Naive thymus-derived CD8-positive, alpha-beta T cell (primary cell): ENCODE measurements at places on chromosomes 4 and X. TPM values are rescaled to one million over a fixed set of nuclear protein-coding genes. Genes with fewer than 3 reads are reported as not detected.

DNA sequence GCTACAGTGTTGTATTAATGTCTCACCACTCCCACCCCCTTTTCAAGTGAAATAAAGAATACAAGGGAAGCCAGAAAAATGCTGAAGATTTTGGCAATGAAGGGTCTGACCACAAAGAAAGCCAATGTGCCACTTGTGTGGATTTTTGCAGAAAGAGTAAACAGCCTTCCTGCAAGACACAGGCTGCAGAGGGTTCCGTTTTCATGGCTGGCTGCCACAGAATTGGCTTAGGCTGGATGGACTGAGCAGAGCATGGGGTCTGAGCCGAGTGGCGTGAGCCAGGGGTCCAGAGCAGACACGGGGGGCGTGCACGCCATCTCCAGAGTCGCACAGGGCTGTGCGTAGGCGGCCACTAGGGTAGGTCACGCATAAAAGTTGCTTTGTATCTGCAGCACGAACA, 69.2 kb downstream of the MTNR1A start:
- no peaks in the 10 kb centered on the region for H3K4me1 ChIP-seq
- peaks cover 8% of the 10 kb centered on the region for H3K36me3 ChIP-seq
- H3K4me3 ChIP-seq, result no peak overlapping the region
- H3K27me3 ChIP-seq, result peaks cover 22% of the 10 kb centered on the region

- peaks cover 44% of the 10 kb centered on the region for H3K4me1 ChIP-seq
- H3K4me3 ChIP-seq, result peak overlapping the region; percentile 51
- peak overlapping the region; percentile 57 for H3K27ac ChIP-seq
- H3K27me3 ChIP-seq, result no peaks in the 10 kb centered on the region
- DNase-seq, result no peak
Observed at GRCh38 chrX:154082396-154083125, 15.0 kb downstream of the MECP2 start.

- H3K4me3 ChIP-seq, result no peak overlapping the region
- H3K27me3 ChIP-seq, result peaks cover 7% of the 10 kb centered on the region
- peaks cover 28% of the 10 kb centered on the region for H3K4me1 ChIP-seq
- no peak for DNase-seq
- no peak overlapping the region for H3K27ac ChIP-seq
- H3K36me3 ChIP-seq, result no peaks in the 10 kb centered on the region
Observed at GRCh38 chr4:71262161-71262560, 76.7 kb upstream of the SLC4A4 start.

- H3K36me3 ChIP-seq, result peaks cover 17% of the 10 kb centered on the region
- H3K27me3 ChIP-seq, result no peaks in the 10 kb centered on the region
- H3K4me1 ChIP-seq, result peaks cover 23% of the 10 kb centered on the region
- no peak for DNase-seq
- no peak overlapping the region for H3K4me3 ChIP-seq
Observed at GRCh38 chr4:26362745-26363439, 42.1 kb downstream of the RBPJ start.

The TAB3 gene
- 25.0 TPM for total RNA-seq

DNA sequence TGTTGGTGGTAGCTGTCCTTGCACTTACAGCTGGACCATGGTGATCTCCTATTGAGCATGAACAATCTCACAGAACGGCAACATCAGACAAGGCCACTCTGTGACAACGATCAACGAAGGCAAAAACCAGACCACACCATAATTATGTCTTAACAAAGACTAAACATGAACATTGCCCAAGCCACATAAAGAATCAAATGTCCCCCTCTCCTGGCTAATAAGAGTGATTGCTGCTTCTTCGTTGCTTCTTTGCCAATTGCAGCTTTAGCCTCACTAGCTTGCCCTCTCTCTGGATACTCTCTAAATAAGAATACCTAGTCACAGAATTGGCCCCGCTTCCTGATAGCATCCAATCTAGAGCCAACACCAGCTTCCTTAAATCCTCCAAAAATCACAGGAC, 41.5 kb upstream of the PGRMC1 start:
- no peak overlapping the region for H3K4me3 ChIP-seq
- DNase-seq, result no peak
- no peak overlapping the region for H3K27ac ChIP-seq
- no peaks in the 10 kb centered on the region for H3K4me1 ChIP-seq

The TXK gene
- 140 TPM for total RNA-seq

DNA sequence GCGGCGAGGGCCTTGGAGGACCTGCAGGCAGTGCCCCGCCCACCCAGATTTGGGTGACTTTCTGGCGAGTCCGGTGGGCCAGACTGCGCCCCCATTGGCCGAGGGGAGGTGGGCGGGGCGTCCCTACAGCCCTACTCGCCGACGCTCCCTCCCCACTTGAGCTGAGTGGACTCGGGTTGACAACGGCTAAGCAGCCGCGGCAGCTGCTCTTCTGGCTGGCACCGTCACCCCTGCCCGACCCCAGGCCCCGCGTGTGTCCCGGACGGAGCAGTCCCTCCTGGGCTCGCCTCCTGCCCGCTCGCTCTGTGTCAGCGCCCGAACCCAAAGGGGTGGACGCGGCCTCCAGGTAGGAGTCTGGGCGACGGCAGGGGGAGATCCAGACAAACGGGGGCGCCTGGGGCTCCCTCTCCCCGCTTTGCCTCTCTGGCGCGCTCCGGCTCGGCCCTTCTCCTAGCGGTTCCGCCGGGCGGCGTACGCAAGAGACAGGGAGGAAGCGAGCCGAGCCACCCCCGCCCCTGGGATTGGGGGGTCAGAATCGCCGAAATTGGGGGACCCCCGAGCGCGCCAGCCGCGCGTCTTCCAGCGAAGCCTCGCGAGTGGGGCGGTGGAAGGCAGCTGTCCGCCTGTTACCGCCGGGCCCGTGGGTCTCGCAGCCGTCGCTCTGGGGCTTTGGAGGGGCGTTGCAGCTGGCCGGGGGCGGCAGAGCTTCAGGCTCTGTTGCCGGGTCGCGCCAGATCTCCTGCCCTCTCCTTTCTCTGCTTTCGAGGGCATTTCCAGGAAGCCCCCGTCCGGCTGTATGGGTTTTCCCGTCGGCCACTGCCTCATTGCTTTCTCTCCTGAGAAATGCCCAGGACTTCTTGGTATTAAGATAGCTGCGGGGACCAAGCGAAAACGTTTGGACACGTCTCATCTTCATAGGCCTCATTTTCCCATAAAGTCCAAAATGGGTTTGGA, 46.3 kb downstream of the STARD8 start:
- peaks cover 5% of the 10 kb centered on the region for H3K27me3 ChIP-seq
- no peak overlapping the region for H3K27ac ChIP-seq
- no peaks in the 10 kb centered on the region for H3K36me3 ChIP-seq
- H3K4me1 ChIP-seq, result peaks cover 3% of the 10 kb centered on the region

GRCh38 chrX:133177202-133177601, 41.0 kb downstream of the TFDP3 start:
- DNase-seq, result no peak
- no peaks in the 10 kb centered on the region for H3K27me3 ChIP-seq
- H3K4me3 ChIP-seq, result no peak overlapping the region

DNA sequence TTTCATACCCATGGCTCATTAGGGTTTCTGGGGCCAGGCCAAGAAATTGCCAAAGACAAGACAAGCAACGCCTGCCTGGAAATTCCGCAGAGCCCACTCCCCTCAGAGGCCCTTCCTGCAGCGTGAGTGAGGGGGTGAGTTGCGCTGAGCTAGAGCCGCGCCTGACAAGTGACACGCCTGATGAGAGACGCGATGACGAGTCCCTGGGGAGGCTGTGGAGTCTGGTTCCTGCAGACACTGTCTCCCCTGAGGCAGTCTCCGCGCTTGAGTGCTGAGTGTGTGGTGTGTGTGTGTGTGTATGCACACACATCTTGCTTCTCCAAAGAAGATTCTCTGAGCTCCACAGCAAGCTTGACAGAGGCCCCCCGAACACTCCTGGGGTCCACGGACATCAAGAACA, 269.8 kb downstream of the BCOR start:
- no peaks in the 10 kb centered on the region for H3K27me3 ChIP-seq
- H3K27ac ChIP-seq, result no peak overlapping the region
- DNase-seq, result no peak
- H3K36me3 ChIP-seq, result no peaks in the 10 kb centered on the region
- peaks cover 4% of the 10 kb centered on the region for H3K4me1 ChIP-seq

DNA sequence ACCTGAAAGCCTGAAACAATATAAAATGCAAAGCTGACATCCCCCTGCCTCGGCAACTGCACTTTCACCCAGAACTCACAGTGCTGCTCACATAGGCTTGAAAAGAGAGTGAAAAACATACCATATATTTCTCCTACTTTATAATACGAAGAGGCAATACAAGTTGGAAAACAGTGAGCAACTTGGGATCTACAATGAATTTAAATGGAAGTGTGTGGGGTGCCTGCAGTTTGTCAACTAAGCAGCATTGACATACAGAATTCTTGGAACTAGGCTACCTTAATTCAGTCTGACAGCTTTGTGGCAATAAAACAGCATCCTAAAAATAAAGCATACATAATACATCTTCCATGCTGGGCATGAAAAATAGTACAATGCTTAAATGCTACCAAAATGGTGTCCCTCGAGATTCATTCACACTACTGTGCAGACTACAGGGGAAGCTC, 8.0 kb downstream of the GASK1B start:
- no peaks in the 10 kb centered on the region for H3K4me1 ChIP-seq
- H3K4me3 ChIP-seq, result no peak overlapping the region
- DNase-seq, result no peak
- no peaks in the 10 kb centered on the region for H3K36me3 ChIP-seq
- peaks cover 11% of the 10 kb centered on the region for H3K27me3 ChIP-seq

The FGB gene
- not detected for total RNA-seq

The GAGE13 gene
- not detected for total RNA-seq
